ENCODE measurements at places on chromosomes 11 and 22.

DNA sequence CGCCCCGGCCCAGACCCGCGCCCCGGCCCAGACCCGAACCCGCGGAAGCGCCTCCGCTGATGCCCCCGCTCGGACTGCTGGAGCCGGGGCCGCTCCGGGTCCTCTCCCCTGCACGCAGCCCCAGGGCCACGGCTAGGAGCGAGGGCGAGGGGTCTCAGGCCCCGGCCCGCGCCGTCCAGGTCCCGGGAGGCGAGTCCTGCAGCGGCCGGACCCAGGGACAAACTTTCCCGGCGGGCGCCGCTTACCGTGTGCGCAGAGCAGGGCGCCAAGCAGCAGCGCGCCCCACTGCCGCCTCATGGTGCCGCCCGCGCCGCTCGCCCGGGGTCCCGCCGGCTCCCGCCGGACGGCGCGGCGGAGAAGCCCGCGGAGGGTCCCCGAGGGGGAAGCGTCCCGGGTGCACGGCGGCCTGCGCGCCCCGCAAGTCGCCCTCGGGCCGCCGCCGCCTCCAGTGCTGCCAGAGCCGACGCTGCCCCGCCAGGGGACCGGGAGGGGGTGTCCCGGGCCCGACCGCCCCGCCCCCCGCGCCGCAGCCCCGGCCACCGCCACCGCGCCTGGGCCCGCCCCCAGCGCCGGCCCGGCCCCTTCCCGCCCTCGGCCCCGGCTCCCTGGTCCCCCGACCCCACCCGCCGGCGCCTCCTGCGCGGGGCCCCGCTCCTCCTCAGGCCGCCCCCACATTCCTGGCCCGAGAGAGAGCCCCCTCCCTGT, at the start of gene LRP4:
LRP4 (minus strand) TSS at position 468 of the 705 bp plus-strand sequence; CDS start at position 297, 171 bp downstream.
- DNase-seq, result no peak

DNA sequence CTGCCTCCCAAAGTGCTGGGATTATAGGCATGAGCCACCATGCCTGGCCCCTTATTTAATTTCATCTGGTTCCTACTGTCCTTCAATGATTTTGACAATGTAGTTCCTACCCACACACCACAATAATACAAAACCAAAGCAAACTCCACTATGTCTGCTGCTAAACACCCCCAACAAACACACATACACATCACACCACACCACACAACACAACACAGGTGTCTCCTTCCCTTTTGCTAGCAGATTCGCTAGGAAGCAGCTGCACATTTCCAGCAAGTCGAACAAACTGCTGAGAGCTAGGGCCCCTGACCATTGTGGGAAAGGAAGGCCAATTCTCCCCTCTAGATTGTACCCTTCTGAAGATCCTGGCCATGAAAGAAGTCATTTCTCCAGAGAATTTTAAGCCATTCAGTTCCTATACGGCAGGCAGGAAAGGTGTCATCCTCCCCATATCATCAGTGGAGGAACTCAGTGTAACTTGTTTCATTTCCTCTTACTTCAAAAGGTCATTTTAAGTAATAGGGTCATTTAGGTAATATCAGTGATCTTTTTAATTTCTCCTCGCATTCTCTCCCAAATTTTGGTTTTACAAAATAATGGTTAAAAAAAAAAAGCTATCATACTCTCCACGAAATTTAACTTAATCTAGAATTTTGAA, 18.5 kb downstream of the NUMA1 start:
- no peak for DNase-seq

- no peak for DNase-seq
Measured at GRCh38 chr11:111305876-111306275, 7.5 kb downstream of the POU2AF3 start.

- DNase-seq, result no peak
Measured at GRCh38 chr22:27769012-27769411, 32.5 kb downstream of the MN1 start.
